Activated T-cell treated with anti-CD3 and anti-CD28 coated beads, Interleukin-2, amount 50 U/mL, for 72 hours (primary cell): ENCODE measurements at places on chromosomes 2 and 18. TPM values are rescaled to one million over a fixed set of nuclear protein-coding genes. Genes with fewer than 3 reads are reported as not detected.

Gene SLC9A4
- total RNA-seq, result not detected

Gene SDC1
- total RNA-seq, result 0.16 TPM

Gene ST8SIA5
- total RNA-seq, result 0.09 TPM

Gene DSEL
- 0.23 TPM for total RNA-seq

Gene ZAP70
- total RNA-seq, result 164 TPM

Gene IL36A
- total RNA-seq, result not detected

DNA sequence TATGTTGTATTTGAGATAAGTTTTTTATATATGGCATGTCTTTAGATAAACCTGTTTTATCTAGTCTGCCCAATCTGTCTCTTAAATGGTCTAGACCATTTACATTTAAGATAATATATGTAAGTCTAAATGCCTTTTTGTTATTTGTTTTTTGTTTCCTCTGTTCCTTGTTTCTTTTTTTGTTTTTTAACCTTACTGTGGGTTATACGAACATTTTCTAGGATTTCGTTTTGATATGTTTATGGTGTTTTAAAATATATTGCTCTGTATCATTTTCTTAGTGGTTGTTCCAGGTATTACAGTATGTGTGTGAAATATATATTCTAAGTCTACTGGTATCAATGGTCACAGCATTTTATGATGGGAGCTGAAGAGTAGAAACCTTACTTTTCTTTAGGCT, 13.3 kb downstream of the BCL2L11 start:
- no peak for DNase-seq

DNA sequence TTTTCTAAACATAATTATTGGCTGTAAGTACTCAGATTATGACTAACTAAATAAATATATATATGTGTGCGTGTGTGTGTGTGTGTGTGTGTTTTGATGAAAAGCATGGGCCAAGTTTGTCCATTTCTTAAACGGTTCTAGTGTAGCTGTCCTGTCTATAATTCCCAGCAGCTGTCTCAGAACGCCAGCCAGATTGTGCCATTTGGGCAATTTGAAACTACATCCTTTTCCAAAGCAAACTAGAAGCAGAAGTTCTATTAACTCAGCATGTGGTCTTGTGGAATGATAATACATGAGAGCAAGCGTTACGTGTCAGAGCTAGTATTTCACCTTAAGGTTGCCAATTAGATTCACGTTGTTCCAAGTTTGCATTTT, 1.7 kb downstream of the ARHGAP28 start:
- DNase-seq, result no peak

DNA sequence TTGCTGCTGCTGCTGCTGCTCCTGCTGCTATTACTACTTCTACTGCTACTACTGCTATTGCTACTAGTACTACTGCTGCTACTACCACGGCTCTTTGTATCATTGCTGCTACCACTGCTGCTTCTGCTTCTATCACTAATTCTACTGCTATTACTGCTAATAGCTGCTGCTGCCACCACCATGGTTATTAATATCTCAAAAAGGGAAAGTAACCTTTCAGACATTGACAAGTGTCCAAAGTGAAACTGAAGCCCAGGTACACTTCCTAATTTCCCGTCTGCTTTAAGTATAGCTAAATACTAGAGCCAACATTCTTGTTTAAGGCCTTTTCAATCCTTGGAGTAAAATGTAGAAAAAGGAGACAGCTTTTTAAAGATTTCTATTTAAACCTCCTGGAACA, 45.4 kb upstream of the EHBP1 start:
- no peak for DNase-seq

GRCh38 chr2:70988151-70988550, 6.5 kb downstream of the TEX261 start:
- no peak for DNase-seq

- no peak for DNase-seq
These were observed 134.5 kb downstream of the NCK2 start for GRCh38 chr2:105879106-105879802.

DNA sequence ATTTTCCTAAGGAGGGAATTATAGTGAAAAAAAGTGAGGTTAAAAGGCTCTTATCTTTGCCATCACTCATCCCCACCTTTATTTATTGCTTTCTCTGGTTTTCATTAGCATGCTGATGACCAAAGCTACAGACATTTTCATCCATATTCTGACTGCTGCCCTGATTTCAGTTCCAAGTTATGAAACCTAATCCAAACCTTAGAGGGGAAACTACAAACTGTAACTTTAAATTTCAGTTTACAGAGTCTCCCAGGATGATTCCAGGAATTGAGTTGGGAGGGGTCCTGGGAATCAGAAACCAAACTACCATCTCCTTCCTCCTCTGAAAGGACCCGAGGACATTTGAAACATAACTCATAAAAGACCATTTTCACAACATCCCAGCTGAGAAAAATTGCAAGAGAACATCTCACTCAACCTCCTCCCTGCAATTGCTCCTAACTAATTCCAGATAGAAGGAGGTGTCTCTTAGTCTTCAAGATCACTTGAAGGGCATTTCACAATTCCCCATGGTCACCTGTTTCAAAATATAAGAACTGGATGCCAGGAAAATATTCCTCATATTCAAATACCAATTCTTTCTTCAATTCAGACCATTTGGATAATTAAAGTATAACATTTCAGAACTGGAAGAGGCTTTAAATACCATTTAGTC, 520.6 kb downstream of the TNS1 start:
- no peak for DNase-seq

DNA sequence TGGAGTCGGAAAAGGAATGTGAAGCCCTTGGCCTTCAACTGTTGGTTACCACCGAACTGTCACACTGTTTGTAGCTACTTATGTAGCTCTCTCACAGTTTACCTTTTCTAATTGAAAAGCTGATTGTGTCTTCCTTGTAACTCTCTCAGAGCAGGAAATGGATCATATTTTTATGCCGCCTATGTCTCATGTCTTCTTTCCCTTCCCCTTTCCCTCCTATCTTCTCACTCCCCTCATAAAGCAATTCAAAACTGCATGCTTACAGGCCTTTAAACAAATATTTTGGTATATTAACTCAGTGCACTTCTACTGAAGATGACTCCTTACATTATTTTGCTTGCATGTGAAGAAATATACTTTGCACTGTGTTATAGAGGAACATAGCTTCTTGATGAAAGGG, 6.0 kb downstream of the SLC39A10 start:
- no peak for DNase-seq

DNA sequence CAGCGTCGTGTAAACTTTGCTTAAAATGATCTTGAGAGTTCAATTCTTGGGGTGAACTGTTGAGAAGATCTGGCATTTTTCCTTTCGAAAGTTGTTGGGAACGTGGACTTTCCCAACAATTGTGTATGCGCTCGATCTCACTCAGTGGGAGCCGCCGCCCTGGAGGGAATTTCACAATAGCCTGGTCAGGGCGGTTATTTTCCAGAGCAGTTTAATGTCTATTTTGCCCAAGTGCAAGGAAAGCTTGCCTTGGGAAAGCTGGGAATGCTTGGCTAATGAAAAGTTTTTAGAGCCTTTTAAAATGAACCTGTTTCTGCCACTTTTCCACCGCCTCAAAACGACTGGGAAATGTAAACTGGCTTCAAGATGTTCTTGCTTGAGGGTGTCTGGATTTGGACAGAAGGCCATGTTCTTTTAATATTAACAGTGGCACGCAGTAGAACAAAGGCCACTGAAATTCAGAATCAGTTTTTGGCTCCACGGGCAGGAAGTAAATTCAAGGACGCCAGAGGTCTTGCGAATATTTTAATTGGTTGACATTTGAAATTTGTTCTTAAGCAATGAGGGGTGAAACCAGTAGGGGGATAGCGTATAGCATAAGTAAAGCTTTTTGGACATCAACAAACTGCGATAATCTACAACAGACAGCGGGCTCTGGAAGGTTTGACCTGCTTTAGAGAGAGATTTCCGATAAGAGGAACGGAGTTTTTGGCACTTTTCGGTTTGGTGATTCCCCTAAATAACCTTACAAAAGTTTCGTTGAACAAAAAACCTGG, 1.2 kb downstream of the CFLAR start:
- DNase-seq, result peak; percentile 55

DNA sequence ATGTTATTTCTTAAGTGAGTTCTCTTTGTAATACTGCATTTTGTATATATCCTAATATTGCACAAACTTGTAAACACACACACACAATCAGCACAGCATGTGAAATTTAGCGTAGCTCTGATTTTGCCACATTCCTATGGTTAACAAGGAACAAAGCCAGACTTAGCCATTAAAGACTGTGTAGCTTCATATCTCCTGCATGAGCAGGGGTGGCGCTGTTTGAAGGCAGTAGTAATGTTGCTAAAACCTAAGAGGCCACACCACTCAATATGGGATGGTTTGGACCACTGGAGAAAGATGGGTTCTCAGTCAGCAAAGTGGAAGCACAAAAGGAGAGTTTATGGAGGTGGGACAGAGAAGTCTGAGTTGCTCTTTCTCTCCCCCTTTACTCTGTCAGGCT, 61.1 kb upstream of the RND3 start:
- DNase-seq, result no peak

DNA sequence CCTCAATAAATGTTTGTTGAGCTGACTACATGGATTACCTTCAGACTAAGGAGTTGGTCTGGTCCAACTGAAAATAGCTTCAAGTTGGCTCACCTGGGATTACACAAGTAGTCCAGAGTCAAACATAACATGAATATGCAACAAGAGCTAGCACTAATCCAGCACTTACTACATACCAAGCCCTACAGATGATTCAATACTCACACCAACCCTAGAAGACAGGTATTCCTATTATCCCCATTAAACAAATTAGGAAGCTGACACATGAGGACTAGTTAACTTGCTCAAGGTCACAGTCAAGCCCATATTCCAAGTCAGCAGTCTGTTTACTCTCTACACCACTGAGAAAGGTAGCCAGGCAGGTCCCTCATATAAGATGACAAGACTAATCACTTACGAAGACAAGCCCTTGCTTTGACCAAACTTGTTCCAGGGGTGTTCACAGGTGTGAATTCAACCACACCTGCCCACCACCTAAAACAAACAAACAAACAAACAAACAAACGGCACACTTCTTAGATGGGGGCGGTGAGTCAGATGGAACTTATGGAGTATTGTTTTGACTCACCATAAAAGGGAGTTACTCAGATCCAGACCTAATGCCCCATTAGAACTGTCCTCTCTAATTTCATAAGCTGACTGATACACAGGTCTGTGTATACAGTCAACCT, 29.1 kb downstream of the TMEM131 start:
- DNase-seq, result no peak

GRCh38 chr2:7753777-7754176, 836.6 kb downstream of the RNF144A start:
- DNase-seq, result no peak

GRCh38 chr2:40325116-40325515, 126.8 kb downstream of the SLC8A1 start:
- DNase-seq, result no peak

DNA sequence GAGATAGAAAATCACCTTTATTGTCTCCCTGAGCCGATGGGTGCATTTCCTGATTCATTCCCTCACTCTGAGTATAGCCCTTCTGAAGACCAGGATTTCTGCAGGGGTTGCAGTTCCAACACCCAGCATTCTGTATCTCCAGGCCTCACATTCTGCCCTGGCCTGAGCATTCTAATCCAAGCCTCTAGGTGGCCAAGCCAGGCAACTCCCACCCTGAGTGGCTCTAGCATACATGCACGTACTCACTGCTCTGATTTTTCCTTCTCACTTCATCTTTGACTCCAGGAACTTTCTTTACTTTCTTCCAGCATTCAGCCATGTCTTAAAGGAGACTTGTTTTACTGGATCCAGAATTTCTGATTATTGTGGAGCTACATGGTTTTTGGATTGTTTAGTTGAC, 100.7 kb upstream of the STK39 start:
- DNase-seq, result no peak

GRCh38 chr2:10531874-10532637, 83.9 kb upstream of the ODC1 start:
- no peak for DNase-seq

- no peak for DNase-seq
These were observed 37.5 kb upstream of the SEMA4C start for GRCh38 chr2:96907115-96908041.

- no peak for DNase-seq
These were observed 323.3 kb downstream of the ZNF804A start for GRCh38 chr2:184921676-184922075.

DNA sequence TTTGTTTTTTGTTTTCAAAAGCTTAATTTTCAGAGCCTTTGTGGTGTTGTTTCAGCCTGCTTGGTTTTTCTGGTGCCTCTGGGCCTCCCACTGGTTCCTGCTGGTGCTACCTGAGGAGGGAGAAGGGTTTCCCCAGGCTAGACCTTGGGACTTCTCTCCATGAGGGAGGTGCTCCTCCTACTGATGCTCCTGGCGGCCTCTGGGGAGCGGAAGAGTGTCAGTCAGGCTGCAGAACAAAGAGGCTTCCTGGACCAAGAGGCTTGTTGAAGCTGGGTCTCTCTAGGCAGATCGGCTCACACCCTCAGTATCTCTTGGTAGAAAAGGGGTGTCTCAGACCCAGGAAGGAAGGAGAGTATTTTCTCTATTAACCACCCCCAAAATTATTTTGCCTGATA, 32.2 kb downstream of the RFX8 start:
- no peak for DNase-seq

GRCh38 chr2:42117923-42118753, 51.0 kb upstream of the EML4 start:
- DNase-seq, result no peak

DNA sequence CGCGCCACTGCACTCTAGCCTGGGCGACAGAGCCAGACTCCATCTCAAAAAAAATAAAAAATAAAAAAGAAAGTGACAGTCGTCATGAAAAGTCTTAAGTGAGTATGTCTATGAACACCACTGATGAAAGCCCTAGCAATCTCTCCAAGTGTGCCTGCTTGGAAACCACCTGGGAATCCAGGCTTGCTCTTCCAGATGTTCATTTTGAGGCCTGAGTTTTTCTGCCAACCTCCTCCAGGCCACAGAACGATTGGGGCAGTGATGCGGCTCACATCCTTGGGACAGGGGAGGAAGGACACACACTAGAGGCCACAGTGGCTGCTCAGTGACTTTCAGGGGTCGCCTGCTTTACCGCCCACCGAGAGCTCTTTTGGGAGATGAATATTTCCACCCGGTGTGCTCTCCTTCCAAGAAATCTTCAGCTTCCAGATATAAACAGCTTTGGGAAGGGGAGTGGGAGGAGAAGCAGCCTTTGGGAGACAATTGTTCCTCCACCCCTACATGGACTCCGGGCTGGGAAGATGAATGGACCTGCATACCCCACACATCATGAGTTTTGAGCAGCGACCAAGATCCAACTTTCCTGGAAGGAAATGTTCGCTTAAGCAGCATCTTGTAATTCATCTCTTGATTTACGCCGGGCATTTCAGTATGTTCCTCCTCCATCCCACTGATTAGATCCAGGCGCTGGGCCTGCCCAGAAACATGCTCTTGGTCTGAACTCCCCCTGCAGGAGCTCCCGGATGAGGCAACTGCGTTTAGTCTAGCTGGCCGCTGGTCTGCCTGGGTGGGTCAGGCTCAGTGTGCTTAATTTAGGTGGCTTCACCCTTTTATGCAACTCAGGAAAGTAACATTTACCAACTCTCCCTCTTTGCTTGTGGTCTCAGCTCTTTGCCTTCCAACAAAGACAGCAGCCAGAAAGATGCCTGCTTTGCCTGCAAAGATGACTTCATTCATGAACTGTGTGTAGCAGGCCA, 6.2 kb upstream of the ARMC9 start:
- no peak for DNase-seq

GRCh38 chr2:219001577-219002394, 8.6 kb upstream of the CRYBA2 start:
- peak; percentile 37 for DNase-seq
